GM06990 (cell line): ENCODE measurements at places on chromosomes 2 and 18.
A peak's percentile ranks its signal among the peaks of the same experiment; 100 is the strongest.

DNA sequence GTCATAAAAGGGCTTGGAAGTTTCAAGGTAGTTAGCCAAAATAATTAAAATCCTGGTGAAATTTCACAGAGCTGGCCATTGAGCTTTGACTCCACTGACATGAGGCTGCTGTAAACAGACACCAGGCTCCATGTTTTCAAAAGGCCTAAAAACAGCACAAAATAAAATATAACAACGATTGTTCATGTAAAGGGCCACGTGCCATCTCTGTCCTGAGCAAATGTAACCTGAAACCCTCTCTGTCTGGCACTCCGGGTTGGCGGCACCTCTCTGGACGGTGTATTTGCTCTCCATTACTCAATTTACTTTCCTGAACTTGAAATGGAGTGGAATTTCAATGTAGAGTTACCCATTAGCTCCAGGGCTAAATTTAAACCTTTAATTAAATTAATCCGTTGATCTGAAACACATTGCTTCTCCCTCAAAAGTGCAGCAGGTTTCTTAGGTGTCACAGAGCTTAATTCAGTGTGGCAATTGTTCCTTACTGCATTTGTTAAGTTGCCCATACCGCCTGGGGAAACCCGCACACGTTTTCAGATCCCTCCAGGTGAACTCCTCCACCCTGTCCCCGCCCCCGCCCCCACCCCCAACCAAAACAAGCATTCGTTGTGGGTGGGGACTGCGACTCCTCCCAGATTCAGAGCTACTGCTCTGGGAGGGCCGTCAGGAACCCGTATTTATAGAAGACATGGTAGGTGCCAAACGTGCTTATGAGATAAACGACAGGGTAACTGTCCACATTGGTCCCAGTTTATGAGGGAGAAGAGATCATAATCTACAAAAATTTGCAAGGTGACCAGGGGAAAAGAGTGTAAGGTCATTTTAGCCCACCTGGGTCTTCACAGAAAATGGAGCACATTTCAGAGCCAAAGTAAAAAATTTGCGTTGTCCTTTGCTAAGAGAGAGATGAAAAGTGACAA, 1.2 kb upstream of the CABLES1 start:
- peak; percentile 67 for DNase-seq

GRCh38 chr2:136331226-136331625, 213.3 kb upstream of the CXCR4 start:
- DNase-seq, result no peak

DNA sequence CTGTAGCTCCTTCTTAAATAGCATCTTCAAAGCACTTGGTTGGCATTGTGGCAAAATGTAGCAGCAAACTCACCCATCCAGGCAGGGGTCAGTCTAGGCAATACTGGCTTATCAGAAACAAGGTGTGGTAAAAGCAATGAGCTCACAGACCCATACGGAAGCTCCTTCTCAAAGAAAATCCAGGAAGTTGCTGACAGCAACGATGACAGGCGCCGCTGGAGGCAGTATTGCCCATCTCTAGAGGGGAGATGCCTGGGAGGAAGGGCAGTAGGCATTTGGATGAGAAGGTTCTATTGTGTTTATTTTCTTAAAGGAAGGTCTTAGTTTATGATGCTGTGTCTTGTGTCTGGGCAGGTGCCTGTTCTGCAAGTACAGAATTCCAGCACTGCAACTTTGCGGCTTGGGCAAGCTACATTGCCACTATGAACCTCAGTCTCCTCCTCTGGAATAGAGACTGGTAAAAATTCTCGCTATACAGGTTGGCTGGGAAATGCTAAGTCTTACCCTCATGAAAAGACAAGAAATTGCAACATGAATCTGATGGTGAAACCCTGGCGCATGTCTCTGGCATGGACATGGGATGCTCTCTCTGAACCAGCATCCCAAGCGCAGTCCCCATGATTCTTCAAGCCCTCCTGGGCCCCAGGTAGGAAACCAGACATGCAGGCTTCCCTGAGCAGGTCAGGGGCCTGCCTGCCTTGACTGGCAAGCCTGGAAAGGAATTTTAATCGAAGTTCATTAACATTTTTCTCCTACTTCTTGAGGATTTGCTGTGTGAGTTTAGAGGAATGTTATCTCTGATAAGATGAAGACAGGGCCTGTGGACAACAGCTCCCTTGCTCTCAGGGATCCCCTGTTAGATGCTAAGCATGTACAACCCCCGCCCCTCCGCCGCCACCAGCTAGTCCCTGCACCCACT, 156.0 kb downstream of the TFCP2L1 start:
- no peak for DNase-seq

- DNase-seq, result no peak
These were observed 291.4 kb upstream of the POU3F3 start for GRCh38 chr2:104562537-104562936.
